NCI-H1092 treated with DMSO at 0.1 percent for 48 hours (cell line): ENCODE measurements at places on chromosomes 13 and 19.

- DNase-seq, result no peak
These were observed 6.0 kb downstream of the AKAP8L start for GRCh38 chr19:15412832-15413231.

DNA sequence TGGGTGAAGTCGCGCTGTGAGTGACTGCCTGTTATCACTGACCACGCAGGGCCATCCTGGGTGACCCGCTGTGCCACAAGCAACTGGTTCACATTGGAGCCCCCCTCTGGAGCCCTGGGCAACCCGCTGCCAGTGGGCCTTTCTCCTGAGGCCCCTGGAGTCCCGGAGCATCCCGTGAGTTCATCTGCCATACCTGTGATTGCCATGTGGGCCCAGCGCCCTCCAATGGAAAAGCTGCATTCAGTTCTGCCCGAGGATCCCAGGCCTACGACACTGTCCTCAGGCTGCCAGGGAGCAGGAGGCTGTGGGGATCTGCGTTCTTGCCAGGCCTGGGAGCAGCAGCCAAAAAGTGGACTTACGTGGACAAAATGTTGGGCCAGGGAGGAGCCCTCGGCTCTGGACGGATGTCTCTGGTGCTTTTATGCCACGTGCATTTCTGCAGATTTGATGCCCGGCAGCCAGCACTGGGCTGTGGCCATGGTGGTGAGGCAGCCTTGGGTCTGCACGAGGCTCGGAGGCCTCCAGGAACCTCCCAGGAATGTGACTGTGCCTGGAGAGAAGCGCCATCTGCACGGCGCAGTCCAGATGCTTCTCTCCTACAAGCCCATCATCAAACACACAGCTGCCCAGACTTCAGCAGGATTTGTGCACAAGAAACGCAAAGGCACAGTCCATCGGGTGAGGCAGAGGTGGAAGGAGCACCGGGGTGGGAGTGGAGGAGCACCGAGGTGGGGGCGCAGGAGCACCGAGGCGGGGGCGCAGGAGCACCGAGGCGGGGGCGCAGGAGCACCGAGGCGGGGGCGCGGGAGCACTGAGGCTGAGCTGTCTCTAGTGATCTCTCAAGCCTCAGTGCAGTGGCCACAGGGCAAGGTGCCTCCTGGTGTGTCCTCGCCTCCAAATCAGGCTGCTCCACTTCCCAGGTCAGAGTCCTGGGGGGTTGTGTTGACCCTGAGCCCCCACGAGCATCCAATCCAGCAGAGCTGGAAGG lies 44.0 kb downstream of the C13orf46 start:
- no peak for DNase-seq

DNA sequence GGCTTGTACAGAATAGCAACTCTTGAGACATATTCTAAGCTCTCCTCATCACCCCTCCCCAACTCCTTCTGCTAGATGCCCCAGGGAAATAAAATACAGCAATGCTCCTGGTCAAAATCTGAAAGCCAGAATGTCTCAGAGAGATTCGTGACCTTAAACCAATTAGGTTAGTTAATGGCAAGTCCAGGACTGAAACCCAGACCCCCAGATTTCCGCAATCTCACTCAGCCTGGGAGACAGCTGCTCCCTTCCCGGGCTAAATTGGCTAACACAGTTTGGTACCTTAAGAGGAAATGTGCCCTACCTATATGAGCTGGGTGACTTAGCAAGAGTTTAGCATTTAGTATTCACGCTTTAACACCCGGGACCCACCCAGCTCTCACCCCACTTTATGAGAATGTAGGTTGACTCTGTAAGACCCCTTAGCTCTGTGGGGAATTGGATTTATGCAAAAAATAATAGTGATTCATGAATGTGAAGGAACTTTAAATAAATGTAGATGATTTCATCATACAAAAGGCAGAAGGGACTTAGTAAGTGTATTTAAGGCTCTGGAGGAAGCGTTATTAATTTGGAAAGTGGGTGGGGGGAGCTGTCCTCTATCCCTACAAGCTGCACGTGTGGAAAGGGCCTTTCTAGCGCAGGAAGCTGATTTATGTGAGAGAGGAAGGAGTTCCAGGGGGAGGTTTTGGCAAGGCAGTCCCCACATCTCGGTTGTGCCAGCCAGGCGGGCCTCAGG lies 1.1 kb downstream of the DLEU7 start:
- DNase-seq, result no peak

DNA sequence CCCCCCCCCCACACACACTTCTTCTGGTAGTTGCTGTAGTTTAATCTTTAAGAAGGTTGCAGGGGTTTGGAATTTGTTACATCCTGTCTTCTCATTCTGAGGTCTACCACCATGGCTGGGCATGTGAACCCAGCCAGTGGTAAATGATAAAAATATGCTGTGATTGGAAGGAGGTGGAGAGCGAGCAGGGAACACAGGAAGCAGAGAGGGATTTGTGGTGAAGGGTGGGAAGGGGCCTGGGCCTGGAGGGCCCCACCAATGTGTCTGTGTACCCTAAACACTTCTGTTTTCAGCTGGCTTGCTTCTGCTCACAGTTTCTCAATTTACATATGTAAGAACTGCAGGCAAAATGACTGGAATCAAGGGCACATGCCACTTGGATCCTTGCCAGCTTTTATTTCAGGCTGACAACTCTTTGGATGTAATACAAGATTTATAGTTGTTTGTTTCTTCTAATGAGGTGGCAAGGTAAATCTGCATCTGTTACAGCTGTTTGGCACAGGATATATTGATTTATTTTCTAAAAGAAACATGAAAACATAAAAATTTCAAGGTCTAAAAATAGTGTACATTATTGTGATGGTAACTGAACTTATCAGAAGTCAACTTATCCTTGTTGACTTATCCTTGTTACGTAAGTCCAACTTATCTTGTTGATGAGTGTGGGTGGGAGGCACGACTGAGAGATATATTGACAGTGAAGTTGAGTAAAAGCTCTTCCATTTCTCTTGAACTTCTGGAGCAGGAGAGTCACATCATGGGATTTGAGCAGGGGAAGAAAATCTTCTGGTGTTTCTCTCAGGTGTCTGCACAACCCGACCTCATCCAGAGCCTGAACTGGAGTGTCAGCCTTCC lies 313.2 kb downstream of the SHISA2 start:
- DNase-seq, result peak; percentile 84

DNA sequence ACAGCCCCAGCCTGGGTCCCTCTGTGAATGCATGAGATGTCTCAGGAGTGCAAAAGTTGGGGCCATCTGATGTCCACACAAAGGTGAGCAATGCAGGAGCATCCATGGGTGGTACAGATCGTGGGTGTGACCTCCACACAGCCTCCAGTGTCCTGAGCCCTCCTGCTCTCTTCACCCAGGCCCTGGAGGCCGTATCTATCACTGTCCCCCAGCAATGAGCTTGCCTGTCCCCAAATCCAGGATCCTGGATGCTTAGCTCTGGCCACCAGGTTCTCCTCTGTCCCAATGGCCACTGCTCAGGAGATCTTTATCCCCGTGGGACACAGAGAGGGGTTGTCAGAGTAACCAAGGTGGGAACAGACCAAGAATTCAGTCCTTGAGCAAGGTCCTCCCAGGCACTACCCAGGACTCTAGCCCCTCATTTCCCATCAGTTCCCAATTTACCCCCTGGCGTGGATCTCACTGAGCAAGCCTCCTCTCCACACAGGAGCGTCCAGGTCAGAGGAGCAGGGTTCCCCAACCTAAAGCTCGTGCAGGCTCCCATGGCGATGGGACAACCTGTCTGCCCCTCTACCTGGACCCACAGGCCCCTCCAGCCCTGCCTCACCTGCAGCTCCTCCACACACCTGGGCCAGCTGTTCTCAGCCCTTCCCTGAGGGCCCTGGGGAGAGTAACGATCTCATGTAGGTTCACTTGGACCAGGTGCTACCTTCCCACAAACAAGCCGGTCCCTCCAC lies 11.3 kb downstream of the CEACAM21 start:
- no peak for DNase-seq

DNA sequence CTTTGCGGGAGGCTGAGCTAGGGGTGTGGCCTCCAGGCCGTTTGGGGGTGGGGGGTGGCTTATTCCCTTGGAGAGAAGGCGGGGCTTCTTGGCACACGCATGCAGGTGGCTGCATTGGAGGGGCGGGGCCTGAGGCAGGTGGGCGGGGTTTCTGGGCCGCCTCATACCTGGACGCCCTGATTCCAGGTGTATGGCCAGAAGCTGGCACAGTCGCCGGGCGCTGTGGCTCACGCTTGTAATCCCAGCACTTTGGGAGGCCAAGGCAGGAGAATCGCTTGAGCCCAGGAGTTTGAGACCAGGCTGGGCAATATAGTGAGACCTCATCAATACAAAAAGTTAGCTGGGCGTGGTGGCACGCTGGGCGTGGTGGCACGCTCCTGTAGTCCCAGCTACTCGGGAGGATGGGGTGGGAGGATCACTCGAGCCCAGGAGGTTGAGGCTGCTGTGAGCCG lies 7.8 kb downstream of the ABCA7 start:
- no peak for DNase-seq

DNA sequence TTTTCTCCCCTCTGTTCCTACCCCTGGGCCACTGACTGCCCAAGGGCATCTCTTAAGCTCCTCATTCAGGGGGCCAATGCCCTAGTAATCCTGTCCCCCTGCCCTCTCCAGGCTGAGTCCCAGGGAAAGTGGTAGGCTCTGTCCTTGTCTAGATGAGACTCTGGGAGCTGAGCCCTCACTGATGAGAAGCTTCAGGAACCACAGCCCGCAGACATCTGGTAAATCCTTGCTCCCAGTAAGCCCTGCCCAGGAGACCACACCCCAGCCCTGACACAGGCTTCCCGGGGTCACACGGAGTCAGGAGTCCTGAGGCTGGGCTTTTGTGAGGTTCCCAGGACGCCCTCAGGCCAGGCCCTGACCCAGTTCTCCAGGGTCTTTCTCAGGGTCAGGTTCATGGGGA lies 1.9 kb downstream of the CEACAM4 start:
- DNase-seq, result no peak

DNA sequence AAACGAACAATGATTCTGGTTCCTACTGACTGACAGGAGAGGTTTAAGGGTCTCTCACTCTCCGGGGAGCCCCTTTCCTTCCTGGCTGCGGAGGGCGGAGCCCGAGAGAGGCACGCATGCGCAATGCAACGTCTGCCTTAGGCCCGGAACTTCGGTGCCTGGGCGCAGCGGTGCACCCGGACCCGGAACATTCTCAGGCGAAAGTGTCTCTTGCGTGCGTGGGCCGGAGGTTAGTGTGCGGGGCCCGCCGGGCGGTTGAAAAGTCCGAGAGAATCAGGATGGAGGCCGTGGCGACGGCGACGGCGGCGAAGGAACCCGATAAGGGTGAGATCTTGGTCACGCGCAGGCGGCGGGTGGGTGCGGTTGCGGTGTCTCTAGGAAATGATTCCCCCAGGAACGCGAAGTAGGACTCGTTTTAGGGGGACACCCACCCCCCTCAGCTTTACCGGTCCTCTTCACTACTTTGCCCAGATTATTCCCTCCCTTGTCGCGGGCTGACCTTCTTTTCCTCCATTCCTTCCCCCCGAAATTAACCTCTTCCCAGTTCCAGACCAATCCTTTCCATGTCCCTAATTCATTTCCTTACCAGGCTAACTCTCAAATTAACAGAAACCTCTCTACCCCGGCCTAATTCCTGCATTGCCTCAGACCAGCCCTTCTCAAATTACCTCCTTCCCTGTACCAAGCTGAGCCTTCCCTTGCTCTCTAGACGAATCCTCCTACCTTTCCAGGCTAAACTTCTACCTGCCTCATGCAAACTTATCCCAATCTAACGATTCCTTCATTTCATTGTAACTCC lies at the start of gene CCDC97:
Gene CCDC97, plus strand, starts transcription at position 140 of the 799 bp plus-strand sequence. Its CDS starts 139 bp downstream, at position 279.
- peak; percentile 81 for DNase-seq

DNA sequence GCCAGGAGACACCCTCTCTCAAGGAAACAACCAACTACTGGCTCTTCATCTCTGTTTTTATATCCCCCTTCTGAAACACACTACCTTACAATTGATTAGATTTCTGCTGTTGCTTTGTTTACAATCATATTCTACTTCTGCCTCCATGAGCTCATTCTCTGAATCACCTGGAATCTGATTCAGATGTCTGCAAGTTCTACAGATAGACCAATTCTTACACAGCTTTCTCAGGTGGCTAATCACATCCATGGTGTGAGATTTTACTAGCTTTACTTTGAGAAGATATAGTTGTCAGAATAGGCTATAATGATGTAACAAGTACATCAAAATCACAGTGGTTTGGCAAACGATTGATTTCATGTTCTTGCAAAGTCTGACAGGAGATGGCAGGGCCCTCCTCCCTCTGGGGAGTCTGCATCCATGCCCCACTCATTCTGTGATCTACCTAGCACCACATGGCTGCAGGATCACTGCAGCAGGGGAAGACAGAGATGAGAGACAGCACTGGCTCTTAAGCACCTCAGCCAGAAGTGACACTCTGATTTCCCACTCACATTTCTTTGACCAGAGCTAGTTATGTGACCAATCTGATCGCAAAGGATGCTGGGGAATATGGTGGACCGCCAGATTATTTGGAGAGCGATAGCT lies 243.7 kb downstream of the FOXO1 start:
- no peak for DNase-seq

- DNase-seq, result no peak
These were observed 1861.3 kb downstream of the PCDH9 start for GRCh38 chr13:65368832-65369231.

DNA sequence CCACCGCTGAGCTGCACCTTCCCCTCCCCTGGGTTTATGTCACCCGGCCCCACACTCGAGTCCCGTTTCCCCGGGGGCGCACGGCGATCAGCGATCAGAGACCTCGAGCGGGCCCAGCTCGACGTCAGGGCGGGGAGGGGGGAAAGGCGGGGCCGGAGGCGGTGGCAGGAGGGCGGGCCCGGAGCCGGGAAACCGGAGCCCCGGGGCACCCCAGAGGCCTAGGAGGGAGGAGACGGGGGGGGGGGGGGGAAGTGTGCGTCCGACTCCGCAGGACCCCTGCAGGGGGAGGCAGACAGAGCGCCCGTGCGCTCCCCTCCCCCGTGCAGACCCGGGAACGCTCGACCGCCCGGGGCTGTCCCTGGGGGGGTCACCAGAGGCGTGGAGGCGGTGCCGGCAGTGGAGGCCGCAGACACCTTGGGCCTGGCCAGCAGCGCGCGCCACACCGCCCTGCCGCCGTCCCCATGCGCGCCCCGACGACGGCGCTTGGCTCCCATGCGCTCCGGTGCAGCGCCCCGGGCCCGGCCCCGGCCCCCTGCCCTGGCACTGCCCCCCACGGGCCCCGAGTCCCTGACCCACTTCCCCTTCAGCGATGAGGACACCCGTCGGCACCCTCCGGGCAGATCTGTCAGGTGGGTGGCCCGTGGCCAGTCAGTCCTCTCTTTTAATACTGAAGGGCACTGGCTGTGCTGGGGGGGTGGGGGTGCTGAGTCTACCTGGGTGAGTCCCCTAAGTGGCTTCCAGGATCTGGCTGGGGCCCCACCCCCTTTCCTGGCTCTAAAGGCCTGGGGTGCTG lies 11.8 kb downstream of the PDE4A start:
- DNase-seq, result no peak

DNA sequence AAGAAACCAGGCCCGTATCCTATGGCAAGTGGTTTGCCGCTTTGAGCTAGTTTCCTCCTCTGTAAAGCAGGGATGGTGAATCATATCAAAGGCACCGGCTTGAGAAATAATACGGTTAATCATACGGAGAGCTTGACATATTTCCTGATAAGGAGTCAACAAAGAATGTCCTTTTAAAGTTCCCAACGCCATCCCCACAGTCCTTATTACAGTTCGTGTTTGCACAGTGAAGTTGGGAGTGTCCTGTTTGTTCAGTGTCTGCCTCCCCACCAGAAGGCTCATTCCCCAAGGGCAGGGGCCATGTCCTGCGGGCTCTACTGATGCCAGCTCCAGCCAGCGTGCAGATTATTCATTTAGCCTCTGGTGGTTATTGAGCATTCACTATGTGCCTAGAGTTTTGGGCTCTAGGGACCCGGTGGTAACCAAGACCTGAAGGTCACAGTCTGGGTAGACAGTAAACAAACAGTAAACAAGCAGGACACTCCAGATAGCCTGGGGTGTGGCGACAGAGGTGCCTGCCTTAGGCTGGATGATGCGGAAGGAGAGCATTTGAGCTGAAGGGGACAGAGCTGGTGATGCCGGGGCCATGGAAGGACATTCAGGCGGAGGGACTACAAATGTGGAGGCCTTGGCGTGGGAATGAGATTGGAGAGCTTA lies 6.3 kb downstream of the GRAMD1A start:
- no peak for DNase-seq
